ENCODE measurements at places on chromosomes 1 and 21.

GRCh38 chr1:78339490-78339889 lies 151.3 kb upstream of the PTGFR start:
- peak; percentile 55 for DNase-seq

- peak; percentile 91 for DNase-seq
These were observed 40.7 kb downstream of the CASQ2 start for GRCh38 chr1:115727706-115728249.

GRCh38 chr1:243438146-243438545 lies 182.3 kb downstream of the SDCCAG8 start:
- no peak for DNase-seq

DNA sequence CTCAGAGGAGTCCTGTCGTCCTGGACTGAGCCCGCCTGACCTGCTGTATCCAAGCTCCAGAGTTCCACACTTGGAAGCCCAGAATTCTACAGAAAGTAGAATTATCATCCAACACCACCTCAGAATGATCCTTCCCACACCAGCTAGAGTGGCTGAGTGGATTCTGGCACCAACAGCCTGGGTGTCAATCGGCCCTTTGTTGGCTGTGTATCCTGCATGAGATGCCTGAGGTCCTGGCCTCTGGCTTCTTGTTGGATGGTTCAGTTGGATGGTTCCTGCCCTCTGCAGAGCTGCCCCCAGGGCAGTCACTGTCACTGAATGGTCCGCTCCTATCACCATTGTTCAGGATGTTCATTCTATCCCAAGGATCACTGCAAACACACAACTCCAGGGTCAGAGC lies 49.8 kb downstream of the PGBD5 start:
- no peak for DNase-seq

DNA sequence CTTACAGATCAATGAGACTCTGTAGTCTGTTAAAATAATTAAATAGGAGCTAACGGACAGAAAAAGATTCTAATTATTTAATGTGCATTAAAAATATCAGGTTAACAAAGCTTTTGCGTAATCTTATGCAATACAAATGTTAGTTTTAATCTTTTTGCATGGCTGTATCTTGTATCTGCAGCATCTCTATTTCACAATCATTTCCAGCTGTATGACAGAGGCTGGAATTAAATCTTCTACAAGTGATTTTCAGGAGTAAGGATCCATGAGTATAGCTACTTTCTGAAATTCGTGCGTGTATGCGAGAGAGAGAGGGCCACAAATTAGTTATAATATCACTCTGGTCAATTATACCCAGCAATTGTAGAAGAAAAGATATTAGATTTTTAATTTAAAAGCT lies 1446.8 kb downstream of the NCAM2 start:
- no peak for DNase-seq

DNA sequence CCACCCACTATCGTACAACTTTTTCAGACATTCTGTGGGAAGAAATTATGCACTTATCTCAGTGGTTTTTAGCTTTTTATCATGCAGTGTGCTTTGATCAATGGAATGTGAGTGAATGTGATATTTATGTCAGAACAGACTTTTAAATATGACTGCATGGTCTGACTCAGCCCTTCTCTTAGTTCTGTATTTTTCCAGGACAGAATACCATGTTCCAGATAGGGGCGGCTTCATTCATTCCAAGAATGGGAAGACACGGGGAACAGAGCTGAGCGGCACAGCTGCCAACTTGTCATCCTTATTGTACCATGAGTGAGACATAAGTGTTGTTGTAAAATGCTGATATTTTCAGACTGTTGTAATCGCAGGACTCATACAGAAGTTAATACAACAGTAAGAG lies 214.6 kb upstream of the NCAM2 start:
- DNase-seq: no peak

GRCh38 chr1:220500372-220500771 lies 27.6 kb upstream of the MARK1 start:
- no peak for DNase-seq

DNA sequence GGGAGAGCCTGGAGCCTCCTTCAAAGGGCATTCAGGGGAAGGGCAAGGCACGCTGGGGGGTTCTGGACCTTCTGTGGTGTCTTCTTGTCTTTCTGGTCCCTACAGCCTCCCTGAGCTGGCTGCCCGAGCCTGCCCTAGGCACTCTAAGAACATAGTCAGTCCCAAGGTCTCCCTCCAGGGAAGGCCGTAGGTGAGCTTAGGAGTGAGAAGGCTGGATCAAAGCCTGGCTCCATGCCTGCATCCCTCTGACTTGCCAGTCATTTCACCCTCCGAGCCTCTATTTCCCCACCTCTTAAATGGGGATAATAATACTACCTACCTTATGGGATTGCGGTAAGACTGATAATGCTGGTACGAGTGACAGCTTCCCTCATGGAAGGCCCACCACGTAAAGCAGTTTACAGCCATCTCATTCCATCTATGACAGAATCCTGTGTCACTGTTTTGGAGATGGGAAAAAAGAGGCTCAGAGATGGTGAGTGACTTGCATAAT lies 20.8 kb downstream of the PTPRF start:
- no peak for DNase-seq

DNA sequence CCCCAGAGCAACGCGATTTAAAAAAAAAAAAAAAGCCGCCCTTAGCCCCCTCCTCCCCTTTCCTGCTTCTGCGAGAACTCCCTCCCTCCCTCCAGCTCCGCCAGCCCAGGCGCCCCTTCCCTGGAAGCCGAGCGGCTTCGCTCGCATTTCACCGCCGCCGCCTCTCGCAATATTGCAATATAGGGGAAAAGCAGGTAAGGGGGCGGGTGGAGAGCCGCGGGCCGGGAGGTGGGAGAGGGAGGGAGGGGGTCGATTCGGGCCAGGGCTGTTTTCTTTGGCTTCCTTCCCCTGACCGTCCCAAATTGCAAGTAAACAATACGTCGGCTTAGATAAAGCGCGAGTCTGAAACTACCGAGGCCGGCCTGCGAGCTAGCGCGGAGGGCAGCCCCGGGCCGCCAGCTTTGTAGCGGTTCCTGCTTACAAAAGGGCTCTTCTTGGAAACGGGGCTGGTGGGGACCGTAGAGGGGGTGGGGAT lies 408 bp downstream of the LMO4 start:
- no peak for DNase-seq

GRCh38 chr1:189084811-189085210 lies 1392.9 kb downstream of the BRINP3 start:
- no peak for DNase-seq

- peak; percentile 44 for DNase-seq
These were observed 342.1 kb upstream of the NR5A2 start for GRCh38 chr1:199685369-199685768.

DNA sequence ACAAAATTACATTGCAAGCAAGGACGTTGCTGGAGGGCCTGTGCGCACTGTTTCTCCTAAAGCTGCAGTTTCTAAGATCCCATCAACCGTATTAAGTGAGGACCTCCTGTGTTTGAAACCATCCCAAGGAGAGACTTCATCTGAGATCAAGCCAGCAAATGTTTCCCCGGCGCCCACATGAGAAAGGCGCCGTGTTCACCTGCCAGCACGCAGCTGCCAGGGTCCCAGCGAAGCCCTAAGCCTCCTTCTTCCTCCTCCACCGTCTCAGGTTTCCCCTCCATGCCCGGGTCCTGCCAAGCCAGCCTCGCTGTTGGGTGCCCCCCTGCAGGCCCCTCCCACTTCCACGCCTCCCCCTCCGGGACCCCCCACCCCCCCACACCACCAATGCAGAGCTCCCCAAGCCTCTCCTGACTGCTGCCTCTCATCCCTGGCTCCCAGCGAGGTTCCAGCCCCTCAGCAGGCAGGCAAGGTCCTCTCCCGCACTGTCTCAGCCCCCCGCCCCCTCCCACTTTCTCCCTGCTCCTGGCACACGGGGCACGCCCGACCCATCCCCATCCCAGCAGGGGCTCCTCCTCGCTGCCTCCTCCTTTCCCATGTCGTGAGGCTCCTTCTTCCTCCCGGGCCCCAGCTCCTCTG lies 8.6 kb upstream of the TFF1 start:
- no peak for DNase-seq

DNA sequence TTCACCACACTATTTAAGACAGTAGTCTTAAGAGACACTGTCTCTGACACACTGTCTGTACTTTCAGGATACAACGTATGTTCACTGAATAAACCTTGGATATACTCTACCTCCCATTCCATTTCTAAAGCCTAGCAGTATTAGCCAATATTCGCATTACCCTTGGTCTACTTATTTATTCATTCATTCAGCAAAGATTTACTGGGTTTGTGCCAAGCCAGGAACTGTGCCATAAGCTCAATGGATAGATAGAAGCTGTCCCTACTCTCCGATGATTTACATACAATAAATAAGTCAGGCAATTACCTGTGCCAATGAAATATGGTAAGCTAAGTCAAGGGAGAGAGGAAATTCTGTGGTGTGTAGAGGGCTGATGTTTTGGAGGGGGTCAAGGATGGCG lies 195.2 kb upstream of the RAB4A start:
- no peak for DNase-seq
